T-cell (primary cell): ENCODE measurements at places on chromosomes 4 and X.
A peak's percentile ranks its signal among the peaks of the same experiment; 100 is the strongest.

GRCh38 chr4:126757219-126757618 lies 875.5 kb upstream of the INTU start:
- H3K27me3 ChIP-seq = no peaks in the 10 kb centered on the region
- H3K4me3 ChIP-seq = no peak overlapping the region
- no peaks in the 10 kb centered on the region for H3K4me1 ChIP-seq

DNA sequence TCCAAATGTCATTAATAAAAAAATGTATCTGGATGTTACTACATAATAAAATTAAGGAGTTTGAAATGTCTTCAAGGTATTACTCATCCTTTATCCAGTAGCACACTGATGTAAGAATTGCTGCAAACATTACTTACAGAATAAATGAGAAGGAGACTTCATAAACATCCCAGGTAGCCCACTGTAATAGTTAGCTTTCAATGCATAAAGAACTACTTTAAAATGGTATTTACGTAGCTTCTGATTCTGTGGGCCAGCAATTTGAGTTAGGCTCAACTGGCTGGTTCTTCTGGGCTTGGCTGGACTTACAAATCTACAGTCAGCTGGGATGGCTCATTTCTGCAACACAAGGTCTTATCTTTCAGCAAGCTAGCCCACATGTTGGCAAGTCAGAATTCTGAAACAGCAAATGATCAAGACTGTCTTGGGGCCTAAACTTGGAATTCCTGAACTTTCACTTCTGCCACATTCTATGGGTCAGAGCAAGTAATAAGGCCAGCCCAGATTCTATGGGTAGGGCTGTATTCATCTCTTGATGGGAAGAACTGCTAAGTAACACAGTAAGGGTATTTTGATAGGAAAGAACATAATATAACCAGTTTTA lies 522.5 kb downstream of the IQCM start:
- DNase-seq = no peak
- no peak overlapping the region for H3K27ac ChIP-seq
- H3K27me3 ChIP-seq = no peaks in the 10 kb centered on the region
- no peaks in the 10 kb centered on the region for H3K4me1 ChIP-seq

DNA sequence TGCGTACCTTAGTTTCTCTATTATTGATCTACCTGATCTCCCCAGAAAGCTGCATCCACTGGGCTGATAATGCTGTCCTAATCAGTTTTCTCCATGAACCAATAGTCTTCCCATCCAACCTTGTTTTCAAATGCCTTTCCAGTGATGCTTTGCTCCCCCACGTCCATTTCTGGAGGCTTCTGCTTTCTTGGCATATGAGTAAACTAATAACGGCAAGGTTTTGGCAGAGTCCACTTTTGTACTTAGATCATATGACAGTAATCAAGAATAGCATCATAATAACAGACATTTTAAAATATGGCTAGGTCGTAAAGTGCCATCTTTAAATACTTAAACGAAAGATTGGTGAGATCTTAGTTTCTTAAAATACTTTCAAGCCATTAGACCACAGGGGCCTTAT lies 38.4 kb upstream of the FAM9B start:
- H3K27ac ChIP-seq = no peak overlapping the region
- no peaks in the 10 kb centered on the region for H3K36me3 ChIP-seq
- no peaks in the 10 kb centered on the region for H3K4me1 ChIP-seq
- H3K27me3 ChIP-seq = no peaks in the 10 kb centered on the region

DNA sequence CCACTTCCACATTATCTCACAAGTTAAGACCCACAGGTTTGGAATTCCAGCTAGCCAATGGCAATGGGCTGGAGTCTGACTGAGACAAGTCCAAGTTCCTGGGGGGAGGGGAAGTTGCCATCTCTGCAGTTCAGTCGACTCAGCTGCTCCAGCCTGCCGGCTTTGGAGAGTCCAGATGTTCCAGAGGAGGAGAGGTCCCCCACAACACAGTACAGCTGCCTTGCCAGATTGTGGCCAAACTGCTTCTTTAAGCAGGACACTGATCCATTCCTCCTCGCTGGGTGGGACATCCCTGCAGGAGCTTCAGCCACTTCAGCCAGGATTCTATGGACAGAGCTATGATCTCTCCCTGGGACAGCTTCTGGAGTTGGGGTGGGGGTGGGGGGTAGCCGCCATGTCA lies 199.2 kb downstream of the EDA start:
- H3K27ac ChIP-seq = no peak overlapping the region
- H3K4me1 ChIP-seq = no peaks in the 10 kb centered on the region
- DNase-seq = no peak
- no peak overlapping the region for H3K4me3 ChIP-seq

GRCh38 chr4:141339391-141339790 lies 118.7 kb downstream of the ZNF330 start:
- DNase-seq = no peak
- H3K27me3 ChIP-seq = no peaks in the 10 kb centered on the region
- H3K4me1 ChIP-seq = no peaks in the 10 kb centered on the region

- H3K4me3 ChIP-seq = peak overlapping the region; percentile 15
- peaks cover 8% of the 10 kb centered on the region for H3K4me1 ChIP-seq
- H3K27me3 ChIP-seq = no peaks in the 10 kb centered on the region
- DNase-seq = no peak
- H3K27ac ChIP-seq = peak overlapping the region; percentile 57
These were observed 127.1 kb downstream of the CFAP299 start for GRCh38 chr4:80462621-80463091.

DNA sequence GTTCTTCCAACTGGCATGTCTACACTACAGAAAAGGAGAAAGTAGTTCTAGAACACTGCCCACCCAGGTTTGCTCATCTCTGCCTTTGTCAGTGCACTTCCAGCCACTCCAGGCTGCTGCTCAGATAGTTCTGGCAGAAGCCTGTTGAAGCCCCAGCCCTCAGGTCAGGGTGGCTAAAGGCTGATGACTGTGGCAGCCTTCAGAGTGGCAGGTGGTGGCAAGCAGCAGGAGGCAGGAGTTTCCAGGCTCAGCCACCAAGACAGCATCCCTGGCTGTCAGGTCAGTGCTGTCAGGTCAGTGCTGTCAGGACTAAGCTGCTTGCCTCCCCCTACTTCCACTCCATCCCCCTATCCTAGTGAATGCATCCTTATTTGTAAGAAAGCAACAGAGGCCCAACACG lies 100.4 kb downstream of the MAMLD1 start:
- H3K4me1 ChIP-seq = peaks cover 10% of the 10 kb centered on the region
- H3K27ac ChIP-seq = no peak overlapping the region
- no peaks in the 10 kb centered on the region for H3K27me3 ChIP-seq
- H3K4me3 ChIP-seq = no peak overlapping the region
- no peaks in the 10 kb centered on the region for H3K36me3 ChIP-seq

- no peaks in the 10 kb centered on the region for H3K27me3 ChIP-seq
- no peaks in the 10 kb centered on the region for H3K4me1 ChIP-seq
- H3K4me3 ChIP-seq = no peak overlapping the region
- no peaks in the 10 kb centered on the region for H3K36me3 ChIP-seq
These were observed 98.9 kb downstream of the LARP1B start for GRCh38 chr4:128159967-128160366.

- H3K4me3 ChIP-seq = no peak overlapping the region
- no peak for DNase-seq
- H3K27me3 ChIP-seq = no peaks in the 10 kb centered on the region
- no peaks in the 10 kb centered on the region for H3K4me1 ChIP-seq
These were observed 70.9 kb upstream of the ARHGEF9 start for GRCh38 chrX:63855896-63856295.

DNA sequence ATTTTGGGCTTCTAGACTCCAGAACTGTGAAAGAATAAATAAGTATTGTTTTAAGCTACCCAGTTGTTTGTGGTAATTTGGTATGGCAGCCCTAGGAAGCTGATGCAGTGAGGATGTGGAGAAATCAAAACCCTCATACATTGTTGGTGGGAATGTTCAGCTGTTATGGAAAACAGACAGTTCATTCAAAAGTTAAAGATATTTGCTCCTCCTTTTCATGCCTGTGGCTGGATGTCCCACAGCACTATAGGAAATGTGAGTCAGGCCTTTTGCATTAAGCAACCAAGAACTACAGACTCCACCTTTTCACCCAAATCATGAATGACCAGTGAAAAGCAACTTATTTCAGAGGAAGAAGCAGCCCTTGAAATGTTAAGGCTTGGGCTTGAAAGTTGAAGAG lies 6.7 kb downstream of the BBS12 start:
- no peaks in the 10 kb centered on the region for H3K4me1 ChIP-seq
- no peak overlapping the region for H3K4me3 ChIP-seq
- H3K27ac ChIP-seq = no peak overlapping the region
- H3K36me3 ChIP-seq = peaks cover 11% of the 10 kb centered on the region
- DNase-seq = no peak

DNA sequence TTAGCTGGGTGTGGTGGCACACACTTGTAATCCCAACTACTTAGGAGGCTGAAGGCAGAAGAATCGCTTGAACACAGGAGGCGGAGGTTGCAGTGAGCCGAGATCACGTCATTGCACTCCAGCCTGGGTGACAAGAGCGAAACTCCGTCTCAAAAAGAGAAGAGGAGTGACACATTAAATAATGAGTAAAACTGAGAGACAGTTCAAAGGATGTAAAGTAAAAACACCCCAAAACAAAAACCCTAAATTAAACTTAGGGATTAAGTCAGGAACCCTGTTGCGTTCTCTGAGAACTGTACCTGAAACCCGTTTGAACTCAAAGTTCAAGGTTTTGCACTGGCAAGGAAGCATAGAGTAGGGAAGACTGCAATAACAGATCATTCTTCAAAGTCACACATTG lies 141.7 kb downstream of the BRWD3 start:
- H3K36me3 ChIP-seq = no peaks in the 10 kb centered on the region
- DNase-seq = no peak
- H3K27me3 ChIP-seq = no peaks in the 10 kb centered on the region
- no peak overlapping the region for H3K4me3 ChIP-seq
- no peak overlapping the region for H3K27ac ChIP-seq

- H3K4me1 ChIP-seq = no peaks in the 10 kb centered on the region
- no peak overlapping the region for H3K27ac ChIP-seq
- no peaks in the 10 kb centered on the region for H3K27me3 ChIP-seq
- H3K36me3 ChIP-seq = no peaks in the 10 kb centered on the region
- H3K4me3 ChIP-seq = no peak overlapping the region
These were observed 144.8 kb upstream of the CPEB2 start for GRCh38 chr4:14857475-14857874.

DNA sequence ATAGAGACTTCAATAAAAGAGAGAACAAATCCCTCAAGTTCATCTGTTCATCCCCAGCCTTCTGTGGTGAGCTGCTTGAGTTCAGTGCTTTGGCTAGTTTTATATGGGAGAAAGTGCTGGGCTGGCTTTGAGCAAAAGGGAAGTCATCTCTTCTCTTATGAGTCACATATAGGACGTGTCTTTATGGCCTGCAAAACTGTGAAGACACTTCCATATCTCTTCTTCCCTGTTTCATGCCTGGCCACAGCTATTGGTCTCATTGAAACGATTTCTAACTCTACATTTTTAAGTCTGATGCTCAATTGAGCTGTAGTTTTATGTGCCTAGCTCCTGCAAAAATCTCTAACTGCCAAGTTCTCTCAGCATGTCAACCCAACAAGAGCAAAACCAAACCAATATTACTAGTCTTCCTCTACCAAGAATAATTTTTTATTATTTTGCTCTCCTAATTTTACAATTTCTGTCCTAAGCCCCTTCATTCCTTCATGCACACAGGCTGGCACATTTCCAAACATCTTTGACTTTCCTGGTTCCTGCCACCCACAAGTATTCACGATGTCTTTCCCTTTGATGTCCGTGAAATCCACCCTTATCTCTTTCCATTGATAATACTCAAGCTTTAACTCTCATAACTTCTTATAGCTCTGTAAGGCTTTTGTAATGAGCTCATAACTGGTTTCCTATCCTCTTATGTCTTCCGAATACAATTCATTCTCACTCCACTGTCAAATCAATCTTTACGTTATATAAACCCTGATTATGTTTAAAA lies 165.3 kb downstream of the BTC start:
- no peak overlapping the region for H3K27ac ChIP-seq
- H3K36me3 ChIP-seq = no peaks in the 10 kb centered on the region
- no peaks in the 10 kb centered on the region for H3K27me3 ChIP-seq

- H3K4me3 ChIP-seq = no peak overlapping the region
- DNase-seq = no peak
- H3K4me1 ChIP-seq = no peaks in the 10 kb centered on the region
- no peaks in the 10 kb centered on the region for H3K27me3 ChIP-seq
These were observed 49.6 kb downstream of the DKK2 start for GRCh38 chr4:106986486-106986885.

DNA sequence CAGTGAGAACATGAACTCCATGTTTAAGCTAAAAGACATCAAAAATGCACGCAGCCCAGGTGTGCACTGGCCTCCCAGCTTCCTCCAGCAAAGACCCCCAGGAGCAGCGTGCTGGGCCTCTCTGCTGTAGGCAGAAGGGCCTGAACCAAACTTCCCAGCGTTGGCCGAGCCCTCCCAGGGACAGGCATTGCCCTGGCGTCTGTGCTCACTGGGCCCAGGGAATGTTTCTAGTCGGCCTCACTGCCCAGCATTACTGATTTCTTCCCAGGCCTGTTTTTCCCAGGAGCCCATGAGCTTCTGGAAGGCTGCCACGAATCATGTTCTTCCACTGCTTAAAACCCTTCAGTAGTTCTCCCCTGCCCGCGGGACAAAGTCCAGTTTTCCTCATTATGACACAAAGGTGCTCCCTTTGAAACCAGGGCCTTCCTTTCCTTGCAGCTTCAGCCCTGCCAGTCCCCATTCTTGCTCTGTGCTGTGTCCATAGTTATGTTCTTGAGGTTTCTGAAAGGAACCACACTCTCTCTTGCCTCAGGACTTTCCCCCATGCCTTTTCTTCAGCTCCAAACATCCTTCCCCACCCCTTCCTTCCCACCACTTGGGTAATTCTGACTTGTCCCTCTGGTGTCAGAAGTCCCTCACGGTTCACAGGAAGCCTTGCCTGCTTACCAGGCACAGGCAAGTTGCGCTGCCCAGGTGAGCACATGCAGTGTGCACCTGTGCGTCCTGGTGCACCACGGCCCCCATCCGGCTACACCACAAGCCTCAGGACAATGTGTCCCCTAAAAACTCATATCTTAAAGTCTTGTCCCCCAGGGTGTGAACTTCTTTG lies 93.4 kb upstream of the ENPP6 start:
- H3K27me3 ChIP-seq = no peaks in the 10 kb centered on the region
- DNase-seq = no peak

DNA sequence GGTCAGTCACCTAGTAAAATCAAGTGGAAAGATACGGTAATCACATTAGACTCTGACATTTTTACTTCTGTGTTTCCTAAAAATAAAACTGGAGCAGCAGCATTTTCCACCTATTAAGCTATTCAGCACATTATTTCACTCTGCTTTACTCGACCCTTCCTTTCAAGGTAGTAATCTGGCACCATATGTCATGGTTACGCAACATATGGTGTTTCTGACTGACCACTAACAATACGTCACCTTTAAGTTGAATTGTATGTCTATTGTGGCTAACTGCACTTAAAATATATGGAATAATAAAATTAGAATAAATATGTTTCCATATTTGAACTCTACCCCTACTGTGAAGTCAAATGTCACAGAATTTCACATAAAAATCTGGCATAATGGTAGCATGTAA lies 168.8 kb downstream of the CDS1 start:
- H3K27me3 ChIP-seq = no peaks in the 10 kb centered on the region
- no peak overlapping the region for H3K27ac ChIP-seq
- H3K36me3 ChIP-seq = no peaks in the 10 kb centered on the region
- H3K4me1 ChIP-seq = no peaks in the 10 kb centered on the region
- no peak for DNase-seq
